Pons (tissue), 1 donor: ENCODE measurements at places on chromosomes 12 and 14.

- DNase-seq = peak; percentile 48
Observed at GRCh38 chr14:75648066-75648838, 12.4 kb downstream of the ERG28 start.

GRCh38 chr12:116165036-116165425 lies 112.5 kb downstream of the MED13L start:
- no peak for DNase-seq

GRCh38 chr12:52311285-52311648 lies 9.9 kb downstream of the KRT83 start:
- peak; percentile 34 for DNase-seq

DNA sequence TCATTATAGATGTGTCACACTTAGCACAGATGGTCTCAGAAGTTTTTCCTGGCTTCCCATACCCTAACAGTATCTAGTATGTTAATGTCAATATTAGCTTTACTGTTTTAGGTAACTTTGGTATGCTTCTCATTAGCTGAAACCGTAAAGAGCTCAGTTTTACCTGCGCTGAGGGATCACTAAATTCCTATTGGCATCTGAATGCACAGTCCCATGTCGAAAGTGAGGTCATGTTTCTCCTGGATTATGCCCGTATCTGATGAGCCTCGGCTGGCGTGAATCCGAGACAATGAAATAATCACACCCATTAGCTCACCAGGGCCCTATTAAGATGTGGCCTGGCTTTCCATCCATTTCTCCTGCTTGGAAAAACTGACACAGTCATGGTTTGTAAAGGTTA lies 418.2 kb downstream of the ZFP36L1 start:
- DNase-seq = no peak

- DNase-seq = peak; percentile 75
Observed at GRCh38 chr12:47837190-47838171, 17.8 kb upstream of the HDAC7 start.

DNA sequence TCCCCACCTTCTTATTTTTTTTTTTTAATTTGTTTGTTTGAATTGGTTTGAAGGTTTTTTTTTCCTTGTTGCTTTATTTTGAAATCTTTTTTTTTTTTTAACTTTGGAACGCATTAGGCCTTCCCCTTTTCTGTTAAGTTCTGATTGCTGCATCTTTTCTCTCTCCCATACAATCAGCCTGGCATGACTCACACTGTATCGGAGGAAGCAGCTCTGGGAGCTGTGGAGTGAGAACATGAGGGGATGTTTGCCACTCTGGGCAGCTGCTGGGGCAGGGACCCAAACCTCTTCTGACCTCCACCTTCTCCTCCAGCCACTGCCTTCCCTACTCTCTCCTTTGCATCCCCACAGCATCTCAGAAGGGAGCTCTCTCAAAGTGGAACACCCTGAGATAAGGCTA lies 160.3 kb upstream of the FKBP4 start:
- no peak for DNase-seq

- DNase-seq = no peak
Observed at GRCh38 chr14:65170318-65170717, 68.0 kb upstream of the MAX start.

DNA sequence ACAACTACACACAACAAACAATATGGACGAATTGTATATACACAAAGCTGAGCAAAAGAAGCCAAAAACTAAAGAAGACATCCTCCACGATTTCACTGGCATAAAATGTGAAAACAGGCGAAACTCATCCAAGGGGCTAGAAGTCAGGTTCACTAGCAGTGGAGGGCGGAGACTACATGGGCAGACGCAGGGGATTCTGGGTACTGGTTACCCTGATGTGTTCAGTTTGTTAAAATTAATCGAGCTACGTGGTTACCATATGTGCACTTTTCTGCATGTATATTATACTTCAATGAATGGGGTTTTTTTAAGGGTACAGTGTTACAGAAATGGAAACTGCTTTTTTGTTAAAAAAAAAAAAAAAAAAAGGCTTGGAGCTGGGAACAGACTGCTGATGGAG lies 12.3 kb downstream of the KDM2B start:
- no peak for DNase-seq
